Activated naive CD4-positive, alpha-beta T cell treated with anti-CD3 and anti-CD28 coated beads, Interleukin-2, amount 10 ng/mL, durations not matched to agents 5 hours and 36 hours (primary cell): ENCODE measurements at places on chromosomes 12 and 14. TPM values are rescaled to one million over a fixed set of nuclear protein-coding genes. Genes with fewer than 3 reads are reported as not detected.

The P2RX2 gene
- total RNA-seq = not detected

The RASSF9 gene
- not detected for total RNA-seq

The TMCC3 gene
- total RNA-seq = 0.38 TPM

The DLST gene
- 97.8 TPM for total RNA-seq

The MYRFL gene
- total RNA-seq = not detected
